RWPE1 (cell line): ENCODE measurements at places on chromosomes 12 and 14.

- DNase-seq = no peak
These were observed 7.7 kb upstream of the PPP1R13B start for GRCh38 chr14:103854822-103855733.

DNA sequence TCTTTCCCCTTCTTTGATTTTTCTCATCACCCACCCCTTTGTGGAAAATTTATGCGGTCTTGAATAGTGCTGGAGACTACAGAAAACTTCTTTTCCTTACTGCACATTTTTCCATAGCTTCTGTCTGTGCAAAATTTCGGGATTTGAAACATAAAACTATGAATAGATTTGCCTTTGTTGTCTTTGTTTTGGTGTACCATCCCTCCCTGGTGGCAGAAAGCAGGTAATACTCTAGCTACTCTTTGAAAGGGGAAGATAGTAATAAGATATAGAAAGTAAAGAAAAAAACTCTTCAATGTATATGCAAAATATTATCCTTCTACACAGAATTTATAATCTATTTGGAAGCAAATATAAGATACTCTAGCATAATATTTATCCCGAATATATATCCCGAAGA, 79.1 kb upstream of the LMO3 start:
- DNase-seq = no peak

GRCh38 chr14:92668276-92668973, 80.0 kb downstream of the LGMN start:
- DNase-seq = no peak

GRCh38 chr12:120760349-120761254, 35.0 kb downstream of the ACADS start:
- DNase-seq = no peak

DNA sequence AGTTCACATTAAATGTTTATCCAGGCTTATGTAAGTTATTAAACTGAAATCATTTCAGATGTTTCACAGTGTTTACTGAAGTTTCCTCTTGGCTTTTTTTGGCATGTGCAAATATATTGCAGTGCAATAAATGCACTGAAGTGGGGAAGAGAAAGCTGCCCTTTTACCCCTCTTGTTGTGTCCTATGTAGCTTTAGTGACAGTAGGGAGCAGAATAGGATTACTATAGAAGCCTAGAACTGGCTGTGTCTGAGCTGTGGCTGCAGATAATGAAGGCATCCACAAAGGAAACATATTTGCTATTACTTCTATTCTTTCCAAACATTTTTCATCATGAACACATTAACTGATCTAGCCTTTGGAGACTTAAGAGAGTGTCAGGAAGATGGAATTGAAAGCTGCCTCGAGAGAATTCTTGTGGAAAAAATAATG, 24.1 kb upstream of the CNTN1 start:
- no peak for DNase-seq

- DNase-seq = no peak
These were observed 62.5 kb downstream of the ETNK1 start for GRCh38 chr12:22687361-22688076.

GRCh38 chr14:61761557-61761956, 663 bp upstream of the SNAPC1 start:
- no peak for DNase-seq
